ENCODE measurements at places on chromosomes 5 and 9. TPM values are rescaled to one million over a fixed set of nuclear protein-coding genes. Genes with fewer than 3 reads are reported as not detected.
A peak's percentile ranks its signal among the peaks of the same experiment; 100 is the strongest.

The PCDHA2 gene
- total RNA-seq, result 0.08 TPM

The DRD1 gene
- total RNA-seq, result 0.06 TPM

GRCh38 chr5:96432216-96433065 lies 607 bp downstream of the PCSK1 start:
- peak; percentile 30 for DNase-seq

GRCh38 chr5:62718324-62718723 lies 139.7 kb downstream of the LRRC70 start:
- no peak for DNase-seq

DNA sequence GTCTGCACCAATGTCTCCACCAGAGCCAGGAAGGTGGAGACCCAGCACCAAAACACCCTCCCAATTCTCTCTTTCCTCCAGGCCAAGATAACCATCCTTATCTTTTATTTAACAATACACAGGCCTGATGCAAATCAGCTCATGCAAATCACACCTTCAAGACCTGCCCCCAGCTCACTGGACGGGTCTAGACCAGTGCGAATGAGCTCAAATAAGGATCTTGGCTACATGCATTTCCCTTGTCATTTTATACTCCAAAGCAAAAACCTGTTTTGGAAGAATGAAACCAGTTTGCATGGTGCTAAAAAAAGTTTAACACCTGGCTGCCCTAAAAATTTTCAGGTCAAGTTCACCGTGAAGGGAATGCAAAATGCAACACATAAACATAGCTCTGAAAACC lies 31.9 kb upstream of the DAPK1 start:
- no peak for DNase-seq

Data from pancreas (tissue), 10 donors.